A549 treated with DMSO at 1 μM for 4 hours (cell line): ENCODE measurements at places on chromosomes 6 and 20. TPM values are rescaled to one million over a fixed set of nuclear protein-coding genes. Genes with fewer than 3 reads are reported as not detected.

Gene SGK2
- 5.4 to 7.2 TPM (median 7.2 TPM) in 5 replicates for total RNA-seq

Gene ATP6V1G2
- total RNA-seq, result 0.40 to 0.77 TPM (median 0.64 TPM) in 5 replicates

Gene ZBP1
- 0.06 to 0.07 TPM in 2 of 5 replicates, not detected in the others for total RNA-seq

Gene SAMD3
- total RNA-seq, result not detected in 5 replicates

Gene TMEM244
- total RNA-seq, result not detected in 5 replicates

Gene IGF2R
- 29.2 to 35.9 TPM (median 34.1 TPM) in 5 replicates for total RNA-seq

Gene KIAA1755
- total RNA-seq, result 0.12 to 0.29 TPM (median 0.15 TPM) in 5 replicates

Gene BPIFB2
- total RNA-seq, result not detected in 5 replicates

Gene ALDH8A1
- 0.06 to 0.30 TPM (median 0.18 TPM) in 5 replicates for total RNA-seq

Gene SLC22A2
- 0.06 TPM in 1 of 5 replicates, not detected in the others for total RNA-seq

Gene MICAL1
- 8.8 to 14.0 TPM (median 13.5 TPM) in 5 replicates for total RNA-seq

Gene ELOVL4
- total RNA-seq, result 1.3 to 2.1 TPM (median 1.8 TPM) in 5 replicates

Gene SIRPD
- total RNA-seq, result not detected in 5 replicates

Gene PTCRA
- not detected in 5 replicates for total RNA-seq

Gene RIMS4
- total RNA-seq, result 1.2 to 1.9 TPM (median 1.6 TPM) in 5 replicates

Gene LAMA2
- total RNA-seq, result 0.26 to 0.70 TPM (median 0.51 TPM) in 5 replicates
